Stimulated activated CD4-positive, alpha-beta T cell treated with anti-CD3 and anti-CD28 coated beads, TNF-alpha, amount 100 ng/mL, for 24 hours (primary cell): ENCODE measurements at places on chromosomes 12 and 14.

DNA sequence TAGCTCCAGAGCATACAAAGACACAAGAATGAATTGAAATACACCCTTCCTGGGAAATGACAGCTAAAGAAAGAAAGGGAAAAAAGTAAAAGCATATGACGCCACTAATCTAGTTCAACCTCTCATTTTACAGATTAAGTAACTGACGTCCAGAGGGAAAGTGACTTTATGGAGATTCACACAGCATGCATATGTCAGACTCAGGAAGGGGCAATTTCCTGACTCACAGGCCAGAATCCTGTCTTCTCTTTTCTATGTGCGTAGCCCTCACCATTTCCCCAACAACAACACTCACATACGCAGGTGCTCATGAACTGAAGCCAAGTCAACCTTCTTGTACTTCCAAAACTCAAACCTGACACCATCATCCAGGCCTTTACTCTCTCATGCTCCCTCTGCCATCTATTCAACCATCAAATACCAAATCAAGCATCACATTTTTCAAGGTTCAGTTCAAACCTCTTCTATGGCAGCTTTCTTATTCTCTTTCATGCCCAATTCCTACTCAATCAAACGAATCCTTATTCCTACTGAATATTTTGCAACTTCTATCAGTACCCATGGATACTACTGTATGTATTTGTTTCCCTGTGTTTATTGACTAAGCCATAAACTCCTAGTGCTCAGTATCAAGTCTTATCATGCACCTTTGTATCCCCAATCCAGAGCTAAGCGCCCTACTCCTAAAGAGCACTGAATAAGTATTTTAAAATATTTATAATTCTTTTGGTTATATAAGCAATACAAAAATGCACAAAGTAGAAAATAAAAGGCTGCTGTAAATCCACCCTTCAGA is 52.8 kb downstream of the STXBP6 start:
- DNase-seq, result no peak

DNA sequence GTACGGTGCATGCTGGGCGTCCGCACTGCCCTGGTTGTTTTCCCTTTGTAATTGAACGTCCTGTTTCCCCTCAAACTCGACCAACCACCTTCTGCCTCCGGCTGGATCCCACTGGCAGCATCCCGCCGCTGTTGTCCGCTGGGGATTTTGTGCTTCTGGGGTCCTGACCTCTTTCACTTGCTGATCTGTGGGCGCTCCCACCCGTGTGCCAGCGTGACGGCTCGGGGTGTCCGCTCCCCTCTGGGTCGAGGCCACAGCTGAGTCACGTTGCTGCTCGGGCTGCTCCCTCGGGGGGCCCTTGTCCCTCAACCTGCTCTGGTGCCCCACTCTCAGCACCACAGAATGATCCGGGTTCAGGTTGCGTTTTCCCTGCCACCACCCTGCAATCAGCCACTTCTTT is 8.0 kb downstream of the PGAM5 start:
- DNase-seq, result no peak

DNA sequence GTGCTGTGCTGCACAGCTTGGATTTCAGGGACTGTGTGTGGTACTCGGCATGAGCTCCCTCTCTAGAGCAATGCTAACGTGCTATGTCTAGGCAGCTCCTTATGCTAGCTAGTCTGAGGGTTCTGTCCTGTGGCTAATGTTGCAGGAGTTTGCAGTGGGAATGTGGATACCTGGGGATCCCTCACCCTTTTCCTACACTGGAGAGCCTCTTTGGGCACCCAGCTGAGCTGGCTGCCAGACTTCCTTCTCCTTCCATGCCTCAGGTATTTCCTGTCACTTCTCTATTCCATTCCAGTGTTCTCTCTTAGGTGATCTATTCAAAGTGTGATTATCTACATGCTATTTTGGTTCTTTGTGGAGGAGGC is 64.9 kb downstream of the FBXO33 start:
- no peak for DNase-seq

GRCh38 chr12:89064151-89064550 is 288.1 kb downstream of the DUSP6 start:
- DNase-seq, result no peak

DNA sequence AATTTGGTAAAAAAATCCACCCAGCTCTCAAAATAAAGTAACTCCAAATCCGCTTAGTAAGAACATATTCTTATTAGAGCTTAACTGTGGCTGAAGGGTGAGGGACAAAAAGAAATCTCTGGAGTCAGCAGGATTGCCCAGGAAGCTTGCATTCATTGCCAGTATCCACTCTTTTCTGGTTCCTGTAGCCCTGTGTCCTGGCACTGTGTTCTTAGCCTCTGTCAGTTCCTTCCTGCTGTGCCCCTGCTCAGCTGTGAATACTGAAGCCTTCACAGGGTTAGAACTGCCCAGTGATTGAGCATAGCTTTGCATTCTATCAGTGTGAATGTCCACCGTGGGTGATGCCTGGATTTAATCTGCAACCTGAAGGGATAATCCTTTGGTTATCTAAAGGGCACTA is 266.9 kb upstream of the PELI2 start:
- DNase-seq, result no peak

- no peak for DNase-seq
Observed at GRCh38 chr14:77071938-77072388, 26.1 kb upstream of the CIPC start.

GRCh38 chr12:20368651-20369304 is 441 bp downstream of the PDE3A start:
- DNase-seq, result no peak

GRCh38 chr12:106267535-106267934 is 19.7 kb upstream of the CKAP4 start:
- no peak for DNase-seq

DNA sequence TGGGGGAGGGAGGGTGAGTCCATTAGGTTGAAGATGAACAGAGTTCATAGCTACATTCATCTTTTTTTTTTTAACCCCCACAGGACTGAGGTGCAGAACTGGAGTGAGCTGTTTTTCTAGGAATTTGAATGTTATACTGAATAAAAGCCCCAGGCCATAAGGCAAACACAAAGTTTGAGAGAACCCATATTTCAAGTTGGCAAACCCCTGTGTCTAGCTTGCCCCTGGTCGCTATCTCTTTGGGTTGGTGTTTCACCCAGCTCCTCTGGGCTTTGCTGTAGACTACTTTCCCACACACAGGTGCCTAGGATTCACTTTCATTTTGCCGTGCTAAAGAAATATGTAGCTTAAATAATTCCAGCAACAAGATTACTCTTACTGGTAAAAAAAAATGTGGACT is 5.2 kb upstream of the LMO3 start:
- no peak for DNase-seq

- peak; percentile 60 for DNase-seq
Observed at GRCh38 chr12:9064201-9064814, 51.4 kb downstream of the A2M start.

DNA sequence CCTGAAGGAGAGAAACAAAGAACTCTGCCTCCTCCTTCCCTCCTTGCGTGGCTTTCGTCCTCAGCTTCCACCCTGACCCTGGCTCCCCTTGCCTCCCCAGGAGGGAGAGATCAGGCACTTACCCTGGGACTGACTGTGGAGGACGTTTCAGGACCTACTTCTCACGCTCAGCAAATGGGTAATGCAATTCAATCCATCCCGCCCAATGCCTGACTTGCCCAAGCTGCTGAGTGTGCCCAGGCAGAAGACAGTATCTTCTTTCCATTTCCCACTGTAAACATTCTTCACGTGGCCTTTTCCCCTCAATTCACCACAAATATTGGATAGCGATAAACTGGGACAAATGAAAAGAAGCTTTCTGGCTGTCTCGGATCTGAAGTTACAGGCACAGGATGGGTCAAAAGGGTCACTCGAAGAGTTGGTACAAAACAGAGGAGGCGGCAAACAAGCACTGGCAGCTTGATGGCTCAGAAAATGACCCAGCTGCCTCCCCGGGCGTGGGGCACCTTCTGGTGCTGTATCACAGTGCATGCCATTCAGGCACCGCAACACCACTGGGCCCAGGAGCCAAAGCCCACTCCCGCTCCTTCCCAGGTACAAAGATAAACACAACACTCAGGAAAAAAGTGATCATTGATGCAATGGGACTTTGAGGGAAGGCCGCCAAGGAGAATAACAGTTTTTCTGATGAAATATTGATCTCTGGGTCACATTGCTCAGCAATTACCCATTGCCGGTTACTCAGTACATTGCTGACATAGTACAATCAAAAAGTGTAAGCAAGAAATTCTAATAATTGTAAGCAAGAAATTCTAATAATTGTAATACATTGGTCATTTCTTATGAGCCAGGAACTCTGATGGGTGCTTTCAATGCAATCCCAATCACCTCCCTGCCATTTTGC is 65.8 kb downstream of the TRIM9 start:
- DNase-seq, result no peak

DNA sequence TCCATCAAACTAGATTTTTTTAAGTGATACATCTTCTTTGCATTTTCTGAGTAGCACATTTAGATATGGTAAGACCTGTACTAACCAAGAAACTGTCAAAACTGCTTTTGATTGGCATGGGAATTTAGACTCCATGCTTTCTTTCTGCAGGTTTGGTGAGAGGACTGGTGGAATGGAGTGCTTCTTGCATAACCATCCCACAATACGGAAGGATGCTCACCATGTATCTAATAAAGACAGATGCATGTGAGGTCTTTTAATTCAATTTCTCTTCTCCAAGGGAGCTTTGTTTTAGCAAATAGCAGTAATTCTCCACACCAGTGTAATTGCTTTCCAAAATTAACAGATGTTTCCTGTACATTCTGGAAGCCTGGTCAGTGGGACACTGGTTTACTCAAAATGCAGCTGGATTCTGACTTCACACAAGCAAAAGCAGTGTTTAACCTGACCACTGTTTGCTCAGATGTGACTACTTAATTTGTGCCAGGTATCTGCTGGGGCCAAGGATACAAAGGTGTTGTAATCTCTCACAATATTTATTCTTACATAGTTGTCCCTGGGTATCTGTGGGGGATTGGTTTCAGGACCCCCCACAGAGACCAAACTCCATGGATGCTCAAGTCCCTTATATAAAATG is 26.1 kb downstream of the FGD6 start:
- no peak for DNase-seq
